ENCODE measurements at places on chromosomes 2 and 18.

- ATAC-seq: no peak
Measured at GRCh38 chr2:219709331-219709761, 81.9 kb downstream of the SLC4A3 start.

DNA sequence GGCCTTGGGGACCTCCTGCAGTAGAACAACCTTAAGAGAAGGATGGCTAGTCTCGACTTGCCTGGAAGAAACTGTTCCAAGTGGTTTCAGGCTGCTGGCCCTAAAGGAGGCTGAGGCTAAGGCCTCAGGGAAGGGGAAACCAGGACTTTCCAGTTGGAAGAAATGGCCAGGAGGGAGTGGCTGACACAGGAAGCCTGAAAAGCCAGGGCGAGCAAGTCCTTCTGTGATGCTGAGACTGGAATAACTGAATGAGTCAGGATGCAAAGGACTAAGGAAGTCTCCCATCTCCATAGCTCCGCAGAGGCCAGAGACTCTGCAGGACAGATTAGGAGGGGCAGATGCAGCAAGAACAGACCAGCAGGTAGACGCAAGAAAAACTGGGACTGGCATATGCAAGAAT lies 7.4 kb downstream of the HTRA2 start:
- ATAC-seq: no peak

DNA sequence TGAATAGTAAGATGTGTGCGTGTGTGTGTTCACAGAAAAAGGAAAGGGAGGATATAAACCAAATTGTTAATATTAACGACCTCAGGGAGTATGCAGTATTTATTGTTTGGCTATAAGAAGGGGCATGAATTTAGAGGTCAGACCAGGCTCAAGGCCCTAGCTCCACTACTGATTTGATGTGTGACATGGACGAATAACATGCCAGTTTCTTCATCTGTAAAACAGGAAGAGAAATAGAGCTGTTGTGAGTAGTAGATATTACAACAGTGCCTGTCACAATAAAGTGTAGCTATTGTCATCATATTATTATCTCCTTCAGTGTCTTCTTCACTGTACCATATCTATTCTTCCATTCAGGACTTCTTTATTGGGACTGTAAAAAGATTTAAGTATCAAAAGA lies 4.1 kb upstream of the MAT2A start:
- ATAC-seq: no peak

DNA sequence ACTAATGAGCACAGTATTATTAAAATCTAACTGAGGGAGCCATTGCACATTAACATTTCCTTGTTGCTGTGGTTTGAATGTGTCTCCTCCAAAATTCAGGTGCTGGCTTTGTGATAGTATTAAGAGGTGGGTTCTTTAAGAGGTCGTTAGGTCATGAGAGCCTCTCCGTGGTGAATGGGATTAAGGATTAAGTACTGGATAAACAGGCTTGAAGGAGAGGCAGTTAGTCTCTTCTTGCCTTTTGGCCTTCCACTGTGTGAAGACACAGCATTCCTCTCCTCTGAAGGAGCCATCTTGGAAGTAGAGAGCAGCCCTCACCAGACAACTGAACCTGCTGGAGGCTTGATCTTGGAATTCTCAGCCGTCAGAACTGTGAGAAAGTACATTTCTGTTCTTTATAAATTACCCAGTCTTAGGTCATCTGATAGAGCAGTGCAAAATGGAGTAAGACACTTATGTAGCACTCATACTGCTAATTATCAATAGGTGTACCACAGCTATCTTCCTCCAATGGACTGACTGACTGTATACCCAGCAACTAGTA lies 182.7 kb downstream of the MYO3B start:
- ATAC-seq: no peak

- no peak for ATAC-seq
Measured at GRCh38 chr2:36677386-36677785, 19.1 kb upstream of the VIT start.

DNA sequence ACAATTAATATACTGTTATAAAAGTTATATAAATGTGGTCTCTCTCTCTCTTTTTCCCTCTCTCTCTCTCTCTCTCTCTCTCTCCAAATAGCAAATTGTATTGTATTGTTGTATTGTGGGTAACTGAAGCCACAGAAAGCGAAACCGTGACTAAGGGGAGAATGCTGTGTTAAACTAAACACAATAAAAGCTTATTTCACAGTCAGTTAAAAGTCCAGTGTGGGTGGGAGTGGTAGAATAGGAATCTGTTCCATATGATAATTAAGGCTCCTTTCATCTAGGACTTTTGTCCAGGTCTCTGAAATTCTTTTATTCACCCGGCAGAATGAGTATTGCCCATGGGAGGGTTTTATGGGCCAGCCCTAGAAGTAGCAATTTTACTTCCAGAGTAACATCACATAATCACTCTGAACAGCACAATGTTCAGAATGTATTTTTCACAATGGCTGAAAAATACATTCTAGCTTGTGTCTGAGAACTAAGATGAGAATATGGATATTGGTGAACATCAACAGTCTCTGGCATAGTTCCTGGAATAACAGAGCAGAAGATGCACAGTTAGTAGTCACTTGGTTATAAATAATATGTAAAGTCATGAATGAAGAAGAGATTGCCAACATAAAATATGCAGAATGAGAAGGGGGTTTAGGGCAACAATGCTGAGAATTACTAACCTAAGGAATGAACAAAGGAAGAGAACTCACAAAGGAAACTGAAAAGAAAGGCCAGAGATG lies 399.1 kb downstream of the PLCL1 start:
- peak; percentile 90 for ATAC-seq

- ATAC-seq: no peak
Measured at GRCh38 chr2:160076914-160077313, 14.5 kb upstream of the PLA2R1 start.

DNA sequence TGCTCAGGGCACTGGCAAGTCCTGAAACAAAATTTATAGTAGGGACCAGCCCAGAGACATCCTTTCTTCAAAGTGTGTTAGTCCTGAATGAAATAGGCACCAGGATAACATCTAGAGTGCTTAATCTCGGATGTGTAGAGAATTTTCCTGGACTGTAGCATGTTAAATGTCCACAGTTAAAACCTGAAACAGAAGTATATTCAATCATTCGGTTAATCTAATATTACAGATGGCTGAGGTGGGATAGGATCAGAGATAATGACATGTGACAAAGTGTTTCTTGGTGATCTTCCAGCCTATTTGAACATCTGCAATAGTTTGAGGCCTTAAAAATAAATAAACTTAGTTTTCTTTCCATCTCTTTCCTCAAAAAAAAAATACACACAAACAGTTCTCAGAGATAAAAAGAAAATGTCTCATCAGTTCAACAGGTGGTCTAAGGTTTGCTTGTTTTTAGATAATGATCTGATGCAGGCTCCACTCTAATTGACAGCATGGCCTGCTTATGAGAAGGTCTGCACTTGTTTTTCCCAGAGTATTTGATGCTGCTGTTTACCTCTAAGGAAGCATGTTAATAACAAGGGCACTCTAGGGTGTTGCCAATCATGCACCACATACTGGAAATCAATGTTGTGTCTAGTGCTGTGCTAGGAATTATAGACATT lies 25.9 kb downstream of the CNTNAP5 start:
- no peak for ATAC-seq

- ATAC-seq: no peak
Measured at GRCh38 chr18:34525244-34525643, 184.9 kb upstream of the DTNA start.

DNA sequence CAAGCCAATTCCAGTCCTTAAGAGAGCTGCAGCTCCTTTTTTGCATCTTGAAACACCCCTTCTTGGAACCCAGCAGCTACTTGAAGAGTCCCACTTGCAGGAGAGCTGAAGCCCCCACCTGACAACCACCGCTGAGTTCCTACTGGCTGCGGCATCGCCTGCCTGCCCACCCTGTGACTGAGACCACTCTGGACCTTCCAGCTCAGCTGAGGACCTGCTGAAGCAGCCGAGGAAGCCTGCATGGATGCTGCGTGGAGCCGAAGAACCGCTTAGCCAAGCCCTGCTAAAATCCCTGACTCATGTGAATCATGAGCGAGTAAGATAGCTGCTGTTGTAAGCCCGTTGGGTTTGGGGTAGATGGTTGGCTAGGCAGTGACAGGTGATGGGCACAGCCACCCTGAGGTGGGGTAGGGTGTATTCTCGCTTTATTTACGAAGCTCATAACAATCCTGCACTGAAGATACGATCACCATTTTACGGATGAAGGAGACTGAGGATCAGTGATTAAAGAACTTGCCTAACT lies 78.4 kb downstream of the INHBB start:
- ATAC-seq: no peak

- no peak for ATAC-seq
Measured at GRCh38 chr18:24306201-24306600, 91.4 kb downstream of the OSBPL1A start.

- no peak for ATAC-seq
Measured at GRCh38 chr2:233593201-233593600, 24.2 kb upstream of the UGT1A8 start.

DNA sequence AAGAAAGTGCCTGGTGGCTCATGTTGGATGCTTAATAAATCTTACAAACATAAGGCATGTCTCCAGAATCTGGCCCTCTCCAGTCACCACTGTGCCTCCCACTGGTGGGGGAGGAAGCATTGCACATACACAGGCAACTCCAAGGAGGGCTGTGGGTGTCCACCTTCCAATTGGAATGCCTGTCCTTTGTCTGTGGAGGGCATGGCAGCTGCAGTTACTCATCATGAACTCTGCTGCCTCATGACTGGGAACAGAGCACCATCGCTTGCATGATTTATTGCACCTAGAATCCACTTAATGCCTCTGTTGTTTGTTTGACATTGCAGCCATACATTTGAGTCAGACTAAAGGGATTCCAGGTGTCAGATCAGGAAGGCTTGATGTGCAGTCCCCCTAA lies 278.9 kb downstream of the PRKCE start:
- ATAC-seq: no peak

GRCh38 chr2:67321588-67321903 lies 75.6 kb upstream of the ETAA1 start:
- ATAC-seq: peak; percentile 72

DNA sequence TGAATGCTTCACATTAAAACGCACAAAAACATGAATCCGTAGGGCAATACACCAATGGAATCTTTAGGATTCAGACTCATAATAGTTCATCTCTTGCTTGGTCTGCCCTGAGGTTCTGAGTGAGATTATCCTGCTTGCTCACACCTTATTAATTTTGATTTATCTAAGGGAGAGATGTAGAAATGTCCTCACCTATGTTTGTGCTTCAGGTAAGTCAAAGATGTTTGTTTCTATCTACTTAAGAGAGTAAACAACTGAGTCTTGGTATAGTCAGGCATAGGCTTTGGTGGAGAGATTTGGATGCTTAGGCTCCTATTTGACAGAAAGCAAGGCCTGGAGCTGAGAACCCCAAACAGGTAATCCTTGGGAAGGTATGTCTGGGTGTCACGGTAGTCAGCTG lies 231.0 kb upstream of the TNP1 start:
- ATAC-seq: no peak

DNA sequence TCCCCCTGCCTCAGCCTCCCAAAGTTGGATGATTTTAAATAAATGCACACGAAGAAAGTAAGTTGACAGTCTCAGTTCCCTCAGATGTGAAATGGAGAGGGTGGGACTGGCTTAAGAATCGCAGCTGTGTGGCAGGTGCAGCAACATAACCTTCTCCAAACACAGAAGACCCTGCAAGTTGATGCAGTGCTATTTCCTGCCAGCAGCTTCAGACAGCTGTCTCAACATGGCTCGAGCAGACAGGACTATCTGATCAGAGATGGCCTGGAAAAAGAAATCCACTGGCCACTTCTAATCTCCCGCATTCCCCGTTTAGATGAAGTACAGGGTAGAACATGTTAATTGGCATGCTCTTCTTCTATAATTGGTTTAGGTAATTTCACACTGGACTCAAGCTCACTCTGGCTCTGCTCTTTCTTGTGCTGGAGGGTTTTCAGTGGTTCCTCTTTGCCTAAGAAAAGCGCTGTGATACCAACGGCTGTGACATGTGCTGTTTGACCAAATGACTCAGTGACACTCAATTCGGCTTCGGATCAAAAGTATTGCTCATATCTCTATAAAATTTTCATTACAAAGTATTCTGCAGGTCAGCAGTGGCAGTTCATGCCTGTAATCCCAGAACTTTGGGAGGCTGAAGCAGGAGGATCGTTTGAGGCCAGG lies 40.2 kb downstream of the MYOM1 start:
- ATAC-seq: no peak

DNA sequence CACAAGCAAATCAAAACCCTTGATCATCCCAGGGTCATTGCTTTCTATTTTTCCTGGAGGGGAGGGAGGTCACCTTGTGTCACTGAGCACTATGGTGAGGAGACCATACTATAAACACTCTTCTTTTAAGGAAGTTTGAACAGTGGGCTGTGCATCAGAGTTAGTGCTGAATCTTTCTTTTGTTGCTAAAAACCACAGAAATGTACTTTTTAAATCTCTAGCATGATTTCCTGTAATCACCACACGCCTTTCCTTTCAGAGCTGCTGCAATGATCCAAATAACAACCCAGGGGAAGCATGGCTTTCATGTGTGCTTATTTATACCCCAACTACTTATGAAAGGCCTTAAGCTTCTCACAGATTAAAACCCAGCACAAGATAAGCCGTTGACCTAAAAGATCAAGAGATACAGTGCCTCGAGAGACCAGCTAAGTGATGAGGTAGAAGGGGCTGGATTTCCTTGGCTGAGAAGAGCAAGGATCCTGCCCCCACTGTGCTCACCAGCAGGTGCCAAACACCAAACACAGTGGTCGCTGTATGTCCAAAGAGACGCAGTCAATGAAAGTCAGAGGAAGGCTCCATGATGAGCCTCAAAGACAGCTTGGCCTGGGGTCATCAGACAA lies 34.7 kb downstream of the TRABD2A start:
- no peak for ATAC-seq

- no peak for ATAC-seq
Measured at GRCh38 chr2:27431395-27431794, 3.0 kb downstream of the NRBP1 start.

All from motor neuron (in vitro differentiated cells).